ENCODE measurements at places on chromosomes 6 and 20.

DNA sequence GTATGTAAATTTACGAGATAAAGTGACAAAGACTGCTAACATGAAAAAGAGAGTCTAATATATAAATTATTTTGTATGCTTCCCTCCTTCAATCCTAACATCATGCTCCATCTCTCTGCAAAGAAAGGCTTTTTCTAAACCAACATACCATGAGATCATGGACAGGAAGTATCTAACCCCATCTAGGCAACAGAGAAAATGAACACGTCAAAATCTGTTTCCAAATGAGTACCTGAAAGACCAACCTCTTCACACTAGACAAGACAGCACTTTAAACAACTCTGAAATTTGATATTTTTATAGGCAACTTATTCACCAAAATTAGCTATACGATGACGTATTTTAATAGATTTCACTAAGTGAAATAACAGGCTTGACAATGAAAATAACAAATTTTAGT lies 54.6 kb downstream of the MAN1A1 start:
- no peak for DNase-seq

DNA sequence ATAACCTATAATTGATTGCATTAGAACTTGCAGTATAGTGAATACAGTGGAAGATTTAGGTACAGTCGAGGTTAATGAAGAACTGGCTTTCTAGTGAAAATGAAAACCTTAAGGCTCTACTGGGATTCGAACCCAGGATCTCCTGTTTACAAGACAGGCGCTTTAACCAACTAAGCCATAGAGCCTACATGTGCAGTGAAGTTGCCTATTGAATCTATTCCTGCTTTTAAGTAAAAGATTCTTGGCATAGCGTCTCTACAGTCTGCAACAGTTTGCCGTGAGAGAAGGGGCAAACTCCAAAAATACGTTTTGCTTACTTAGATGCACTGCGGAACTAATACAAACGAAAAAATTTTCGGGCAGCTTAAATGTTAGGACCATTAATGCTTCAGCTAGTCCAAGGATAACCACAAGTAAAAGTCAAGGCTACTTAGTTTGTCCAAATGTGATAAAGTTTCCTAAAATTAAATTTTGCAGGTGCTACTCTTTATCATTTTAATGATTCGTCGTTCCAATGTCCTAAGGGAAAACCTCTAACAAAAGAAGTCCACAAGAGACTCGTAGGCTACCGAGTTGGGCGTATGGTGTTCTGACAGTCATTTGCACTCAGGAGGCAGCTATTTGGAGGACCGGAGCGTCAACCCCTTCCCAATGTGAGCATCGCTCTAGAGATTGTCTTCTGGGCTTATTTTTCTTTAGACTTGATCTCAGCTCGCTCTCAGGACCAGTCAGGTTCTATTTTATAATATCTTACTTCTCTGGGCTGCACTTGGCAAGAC lies 31.3 kb upstream of the ZSCAN23 start:
- DNase-seq, result peak; percentile 94

DNA sequence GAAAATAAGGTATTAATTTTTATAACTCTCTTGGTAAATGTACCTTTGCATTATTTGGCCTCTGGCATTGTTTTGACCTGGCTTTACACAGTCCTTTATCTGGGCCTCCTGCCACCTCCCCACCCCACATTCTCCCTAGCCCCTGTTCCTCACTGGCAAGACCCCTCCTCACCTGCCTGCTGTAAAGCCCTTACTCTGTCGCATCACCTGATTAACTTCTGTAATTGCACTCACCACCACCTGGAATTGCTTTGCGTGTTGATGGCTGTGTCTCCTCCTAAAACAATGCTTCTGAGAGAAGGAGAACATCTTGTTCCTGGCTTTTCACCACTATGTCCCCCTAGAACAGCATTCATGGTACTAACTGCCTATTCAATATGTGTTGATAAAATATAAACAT lies 24.8 kb downstream of the SNX9 start:
- DNase-seq, result no peak

- DNase-seq, result no peak
Measured at GRCh38 chr6:111600588-111601445, 4.9 kb downstream of the TRAF3IP2 start.

DNA sequence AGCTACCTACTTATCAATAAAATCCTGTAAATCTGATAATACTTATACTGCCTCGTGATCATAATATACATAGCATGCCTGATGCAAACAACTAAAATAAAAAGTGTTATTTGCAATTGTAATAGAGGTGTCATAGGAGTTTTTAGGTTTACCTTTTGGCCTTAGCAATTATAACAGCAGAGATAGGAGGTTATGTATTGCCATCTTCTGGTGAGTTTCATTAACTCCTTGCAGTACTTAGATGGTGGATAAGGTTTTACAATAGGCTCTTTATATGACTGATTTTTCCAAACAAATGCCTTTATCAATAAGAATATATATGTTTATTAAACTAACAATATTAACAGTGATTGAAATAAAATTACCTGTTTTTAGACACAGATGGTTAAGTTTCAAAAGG lies 27.8 kb upstream of the MYCT1 start:
- DNase-seq, result peak; percentile 53

DNA sequence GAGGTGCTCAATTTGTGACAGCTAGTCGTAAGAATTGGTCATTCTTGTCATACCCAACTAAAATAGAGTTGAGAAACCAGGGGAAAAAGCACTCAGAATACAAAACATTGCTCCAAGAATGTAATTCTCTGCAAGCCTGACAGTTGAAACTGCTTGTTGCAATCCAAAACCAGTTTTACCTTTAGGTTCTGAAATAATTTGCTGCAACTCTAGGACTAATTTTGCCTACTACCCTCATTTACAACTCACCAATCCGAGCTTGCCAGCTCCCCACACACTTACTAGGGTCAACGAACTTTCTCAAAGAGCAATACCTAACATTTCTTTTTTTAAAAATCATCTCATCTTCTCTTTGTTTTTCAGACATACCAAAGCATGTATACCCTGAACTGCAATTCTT lies 29.7 kb downstream of the LIN28B start:
- DNase-seq, result no peak

- DNase-seq, result no peak
Measured at GRCh38 chr6:33163540-33163939, 28.7 kb downstream of the COL11A2 start.
